ENCODE measurements at places on chromosomes 13 and 19.

DNA sequence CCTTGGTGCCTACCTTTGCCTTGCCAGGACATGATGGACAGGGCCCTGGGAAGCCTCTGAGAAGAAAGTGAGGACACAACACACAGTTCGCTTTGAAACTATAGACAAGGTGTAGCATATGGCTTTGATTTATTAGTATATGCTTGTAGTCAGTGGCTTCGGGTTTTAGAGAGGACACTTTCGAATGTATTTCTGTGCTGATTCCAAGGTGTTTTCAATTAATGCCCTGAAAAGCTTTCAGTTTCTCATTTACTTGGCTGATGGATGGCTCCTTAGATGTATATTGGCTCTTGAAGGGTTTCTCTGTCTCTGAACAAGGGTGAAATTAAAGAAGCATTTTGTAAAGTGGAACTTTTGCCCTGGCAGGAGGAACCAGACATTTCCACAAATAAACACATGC is 106.9 kb downstream of the POSTN start:
- no peak for DNase-seq

DNA sequence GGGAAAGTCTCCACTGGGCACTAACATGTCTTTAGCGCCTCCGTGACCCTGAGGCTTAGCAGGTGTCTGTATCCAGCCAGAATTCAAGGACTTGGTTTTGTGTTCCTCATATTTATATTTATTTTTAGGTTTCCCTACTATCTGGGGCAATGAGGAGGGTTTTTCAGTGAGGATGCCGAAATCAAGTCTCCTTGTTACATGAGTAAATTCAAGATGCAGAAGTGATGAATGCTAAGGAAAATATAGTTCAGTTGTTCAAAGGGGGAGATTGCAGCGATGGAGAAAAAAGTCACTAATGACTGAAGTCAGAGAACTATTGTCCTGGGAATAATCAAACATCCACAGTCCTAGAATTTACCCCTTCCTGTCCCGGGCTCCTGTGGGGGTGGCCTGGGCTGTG is 791 bp upstream of the ADGRE2 start:
- peak; percentile 41 for DNase-seq

- no peak for DNase-seq
Measured at GRCh38 chr13:112735791-112736190, 46.0 kb downstream of the ATP11A start.

DNA sequence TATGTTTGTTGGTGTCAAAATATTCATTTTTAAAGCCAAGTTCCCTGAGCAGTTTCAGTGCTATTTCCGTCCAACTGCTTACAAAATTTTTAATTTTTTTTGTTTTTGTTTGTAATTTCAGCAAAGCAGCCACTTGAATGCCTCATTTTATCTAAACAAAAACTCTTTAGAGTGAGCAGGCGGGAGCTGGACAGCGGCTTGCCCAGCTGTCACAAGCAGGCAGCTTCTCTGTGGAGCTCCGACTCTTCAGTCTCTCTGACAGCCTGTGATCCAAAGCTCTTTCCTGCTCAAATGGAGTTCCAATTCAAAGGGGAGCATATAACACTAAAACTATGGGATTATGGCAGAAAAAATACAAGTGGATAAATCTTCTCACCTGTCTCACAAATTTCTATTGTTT is 618.3 kb upstream of the PCDH20 start:
- no peak for DNase-seq

- DNase-seq = no peak
Measured at GRCh38 chr13:110338441-110339101, 31.5 kb downstream of the COL4A2 start.

DNA sequence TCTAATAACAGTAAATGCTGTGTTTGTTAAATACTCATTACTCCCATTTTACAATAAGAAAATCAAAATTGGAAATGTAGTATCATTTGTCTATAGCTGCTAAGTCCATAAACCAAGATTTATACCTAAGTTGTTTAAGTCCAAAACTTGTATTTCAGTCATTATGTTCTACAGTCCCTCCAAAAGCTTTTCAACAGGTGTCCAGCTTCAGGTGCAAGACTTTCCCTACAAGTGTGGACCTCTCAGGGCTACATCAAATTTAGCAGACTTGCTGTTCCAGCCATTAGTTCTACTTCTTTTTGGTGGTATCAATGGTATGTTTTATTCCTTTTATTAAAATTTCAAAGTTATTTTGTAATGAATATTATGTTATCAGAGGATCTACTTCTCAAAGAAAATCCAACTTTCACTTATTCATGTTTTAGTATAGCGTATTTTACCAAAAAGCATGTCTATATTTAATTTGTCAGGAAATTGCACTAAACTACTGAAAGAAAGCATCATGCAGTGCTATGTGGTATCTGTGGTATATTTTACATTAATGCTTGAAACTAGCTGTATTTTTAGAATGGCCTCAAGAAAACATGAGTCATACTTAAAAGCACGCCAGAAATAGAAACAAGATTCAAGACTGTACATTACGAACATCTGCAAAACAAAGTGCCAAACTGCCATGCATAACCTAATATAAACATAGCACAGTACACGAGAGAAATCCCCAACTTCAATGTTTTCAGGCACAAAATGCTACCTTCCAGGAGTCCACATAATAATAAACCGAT is 44.5 kb downstream of the VWA8 start:
- peak; percentile 57 for DNase-seq

DNA sequence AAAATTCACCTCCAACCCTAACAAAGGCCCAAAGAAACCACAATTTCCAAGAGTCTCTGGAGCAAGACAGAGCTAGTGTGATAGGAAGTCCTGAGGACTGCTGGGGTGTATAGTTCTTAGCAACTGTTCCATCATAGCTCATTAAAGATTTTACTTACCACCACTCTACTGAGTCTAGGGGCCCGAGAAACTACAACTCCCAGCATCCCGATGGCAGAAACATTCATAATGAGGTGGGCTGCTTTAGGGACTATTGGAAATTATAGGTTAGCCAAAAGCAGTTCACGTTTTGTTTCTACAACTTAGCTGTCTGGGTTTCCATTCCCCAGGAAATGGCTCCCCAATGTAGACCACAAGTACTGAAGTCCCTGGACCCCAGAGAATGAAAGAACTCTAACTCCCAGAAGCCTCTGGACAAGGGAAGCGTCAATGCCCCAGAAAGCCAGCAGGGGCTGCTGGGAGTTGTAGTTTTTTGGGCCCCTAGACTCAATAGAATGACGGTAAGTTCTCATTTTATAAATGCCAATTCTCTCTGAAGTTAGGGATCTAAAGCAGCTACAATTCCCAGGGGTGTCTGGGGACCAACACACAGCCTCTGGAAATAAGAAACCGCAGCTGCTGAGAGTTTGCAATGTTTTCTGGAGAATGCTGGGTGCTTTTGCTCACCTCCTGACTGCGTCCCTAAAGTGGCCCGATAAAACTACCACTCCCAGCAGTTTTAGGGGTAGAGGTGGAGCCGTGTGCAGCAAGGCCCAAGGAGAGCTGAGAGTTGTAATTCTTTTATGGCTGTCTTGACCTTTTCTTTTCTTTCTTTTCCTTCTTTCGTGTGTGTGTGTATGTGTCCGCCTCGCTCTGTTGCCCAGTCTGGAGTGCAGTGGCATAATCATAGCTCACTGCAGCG is 11.1 kb downstream of the FTL start:
- DNase-seq = no peak

DNA sequence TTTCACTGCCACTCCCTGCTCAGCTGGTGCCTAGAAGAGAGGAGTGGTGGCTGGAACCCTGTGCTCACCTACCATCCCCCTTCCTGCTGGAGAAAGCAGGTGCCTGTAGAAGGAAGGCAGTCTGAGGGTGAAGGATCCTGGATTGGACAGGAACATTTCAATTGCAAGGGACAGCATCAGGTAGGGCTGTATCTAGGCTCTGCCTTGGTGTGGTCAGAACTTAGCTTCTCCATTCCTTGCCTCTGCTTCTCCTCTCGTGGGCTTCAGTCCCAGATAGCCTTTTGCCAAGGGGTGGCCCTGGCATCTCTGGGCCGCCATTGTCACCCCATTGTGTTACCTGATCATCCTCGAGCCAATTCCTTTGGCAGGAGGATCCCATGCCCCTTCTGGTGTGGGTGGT is 73.2 kb upstream of the KCTD15 start:
- no peak for DNase-seq

GRCh38 chr19:6828698-6829633 is 56.5 kb downstream of the VAV1 start:
- peak; percentile 47 for DNase-seq

- no peak for DNase-seq
Measured at GRCh38 chr19:50287331-50287730, 41.8 kb downstream of the KCNC3 start.

DNA sequence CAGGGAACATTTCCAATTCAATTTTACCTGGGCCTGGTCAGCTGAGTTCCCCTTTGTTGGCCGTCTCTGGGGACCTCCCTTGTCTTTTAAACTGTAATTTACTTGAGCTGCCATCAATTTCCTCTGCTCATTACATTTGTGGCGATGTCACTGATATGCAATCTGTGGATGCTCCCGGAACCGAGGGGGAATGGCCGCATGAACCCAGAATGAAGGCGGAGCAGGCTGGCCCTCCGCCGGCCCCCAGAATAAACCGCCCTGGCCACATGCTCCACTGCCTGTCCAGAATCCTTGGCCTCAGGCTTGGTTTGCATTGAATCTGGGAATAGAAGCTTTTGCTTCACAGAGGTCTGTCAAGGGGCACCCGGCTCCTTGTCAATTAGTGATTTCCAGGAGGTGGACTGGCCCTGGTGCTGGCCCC is 276.8 kb downstream of the TEX29 start:
- no peak for DNase-seq

GRCh38 chr13:74695021-74695800 is 561.0 kb upstream of the KLF12 start:
- no peak for DNase-seq

DNA sequence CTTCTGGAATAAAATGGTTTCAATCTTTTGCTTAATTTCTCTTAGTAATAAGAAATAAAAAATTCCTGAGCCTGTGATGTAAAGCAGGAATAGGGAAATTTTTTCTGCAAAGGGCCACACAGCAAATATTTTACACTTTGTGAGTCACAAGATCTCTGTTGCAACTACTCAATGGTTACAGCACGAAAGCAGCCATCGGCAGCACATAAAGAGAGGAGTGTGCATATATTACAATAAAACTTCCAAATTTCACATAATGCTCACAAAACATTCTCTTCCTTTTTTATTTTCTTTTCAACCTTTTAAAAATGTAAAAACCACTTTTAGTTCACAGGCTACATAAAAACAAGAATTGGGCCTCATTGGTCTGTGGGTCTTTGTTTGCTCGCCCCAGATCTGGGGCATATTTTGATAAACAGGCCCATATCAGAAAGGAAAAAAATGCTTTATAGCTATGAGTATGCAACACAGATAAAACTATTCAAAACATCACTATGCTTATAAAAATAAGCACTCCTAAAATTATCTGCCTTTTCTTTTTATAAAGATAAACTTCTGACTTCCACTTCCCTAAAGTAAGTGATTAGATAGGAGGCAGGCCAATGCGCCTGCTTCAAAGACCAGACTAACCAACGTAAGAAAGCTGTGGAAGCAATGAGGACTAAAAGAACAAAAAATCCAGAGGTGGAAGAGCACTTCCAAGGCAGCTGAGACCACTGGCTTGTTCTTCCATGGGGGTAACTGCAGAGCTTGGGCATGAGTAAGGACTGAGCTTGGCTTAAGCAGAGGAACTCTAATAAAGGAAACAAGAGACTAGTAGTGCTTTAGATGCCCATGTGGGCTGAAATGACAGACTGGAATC is 26.5 kb downstream of the MYCBP2 start:
- peak; percentile 84 for DNase-seq

DNA sequence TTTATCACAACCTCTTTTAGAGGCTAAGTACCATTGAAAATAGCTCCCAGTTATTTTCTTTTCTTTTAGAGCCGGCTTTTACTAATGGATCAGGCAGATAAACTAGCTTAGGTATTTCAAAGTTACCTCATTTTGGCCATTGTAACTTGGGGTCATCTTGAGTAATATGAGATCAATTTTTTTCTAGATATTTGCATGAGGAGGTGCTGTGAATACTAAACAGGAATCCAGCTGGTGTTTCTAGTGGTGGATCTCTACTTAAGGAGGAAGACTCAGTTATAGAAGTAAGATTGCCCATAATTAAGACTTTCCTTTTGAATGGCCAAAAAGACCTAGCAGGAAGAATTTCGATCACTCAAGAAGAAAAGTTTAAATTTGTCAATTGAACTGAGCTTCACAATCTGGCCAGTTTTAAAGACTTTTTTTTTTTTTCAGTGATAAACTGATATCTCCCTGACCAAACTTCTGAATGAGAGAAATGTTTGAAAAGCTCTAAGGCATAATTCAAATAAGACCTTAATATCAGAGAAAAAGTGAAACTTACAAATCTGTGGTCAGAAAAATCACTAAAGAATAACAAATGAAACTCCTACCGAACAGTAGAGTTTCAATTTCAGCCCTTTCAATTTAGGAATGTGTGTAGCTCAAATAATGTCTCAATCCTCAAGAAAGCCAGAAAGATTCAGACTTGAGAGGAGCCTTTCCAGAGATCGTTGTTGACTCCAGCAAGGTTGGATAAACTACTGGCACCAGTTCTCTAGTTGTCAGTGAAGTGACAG is 11.6 kb upstream of the NAA16 start:
- DNase-seq = no peak

- DNase-seq = no peak
Measured at GRCh38 chr19:40933025-40933424, 51.0 kb upstream of the CYP2A7 start.

DNA sequence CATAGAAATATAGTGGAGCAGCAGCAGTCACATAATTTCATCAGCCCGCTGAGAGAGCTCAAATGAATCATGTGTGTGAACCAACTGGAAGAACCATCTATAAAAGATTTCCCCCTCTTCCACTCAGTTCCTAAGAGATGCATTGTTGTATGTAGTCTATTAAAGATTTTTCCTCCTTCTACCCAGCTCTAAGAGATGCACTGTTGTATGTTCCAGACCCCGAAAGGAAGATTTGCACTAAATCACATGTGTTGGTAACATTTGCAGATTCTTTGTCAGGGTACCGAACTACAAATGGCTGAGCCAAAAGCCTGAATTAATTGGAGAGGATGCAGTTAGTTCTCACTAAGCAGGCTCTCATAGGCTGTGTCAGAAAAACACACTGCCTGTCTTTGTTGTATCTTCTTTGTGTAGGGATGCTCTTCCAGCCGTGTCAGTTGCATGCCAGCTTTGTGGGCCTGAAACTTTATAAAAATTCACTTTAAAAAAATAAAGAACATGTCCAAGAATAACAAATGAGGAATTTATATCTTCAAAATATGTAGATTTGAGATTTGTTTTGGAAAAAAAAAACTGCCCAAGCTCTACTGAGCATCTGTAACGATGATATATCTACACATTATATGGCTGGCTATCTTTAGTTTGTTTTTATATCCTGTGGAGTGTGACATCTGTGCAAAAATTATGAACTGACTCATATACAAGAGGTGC is 223.1 kb downstream of the MZT1 start:
- no peak for DNase-seq

DNA sequence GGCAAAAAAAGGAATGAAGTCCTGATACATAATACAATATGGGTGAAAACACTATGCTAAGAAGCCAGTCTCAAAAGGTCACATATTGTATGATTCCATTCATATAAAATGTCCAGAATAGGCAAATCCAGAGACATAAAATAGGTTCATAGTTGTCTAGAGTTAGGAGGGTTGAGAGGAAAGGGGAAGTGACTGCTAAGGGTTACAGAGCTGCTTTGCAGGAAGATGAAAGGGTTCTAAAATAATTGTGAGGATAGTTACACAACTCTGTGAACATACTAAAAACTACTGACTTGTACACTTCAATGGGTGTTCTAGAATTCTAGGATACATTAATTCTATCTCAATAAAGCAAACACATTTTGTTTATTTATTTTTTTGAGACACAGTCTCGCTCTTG is 25.7 kb downstream of the CAB39L start:
- DNase-seq = peak; percentile 49
